Stimulated activated CD4-positive, alpha-beta T cell treated with anti-CD3 and anti-CD28 coated beads, Interleukin-2, amount 100 ng/mL, for 24 hours (primary cell): ENCODE measurements at places on chromosomes 4 and X.

- peak; percentile 79 for DNase-seq
Measured at GRCh38 chrX:153953342-153953830, 8.9 kb upstream of the RENBP start.

GRCh38 chrX:71111141-71111843 lies at the start of gene IL2RG:
TSS of gene IL2RG (minus strand) at chrX:71111577. CDS start at chrX:71111539, 38 bp downstream.
- DNase-seq: peak; percentile 76

DNA sequence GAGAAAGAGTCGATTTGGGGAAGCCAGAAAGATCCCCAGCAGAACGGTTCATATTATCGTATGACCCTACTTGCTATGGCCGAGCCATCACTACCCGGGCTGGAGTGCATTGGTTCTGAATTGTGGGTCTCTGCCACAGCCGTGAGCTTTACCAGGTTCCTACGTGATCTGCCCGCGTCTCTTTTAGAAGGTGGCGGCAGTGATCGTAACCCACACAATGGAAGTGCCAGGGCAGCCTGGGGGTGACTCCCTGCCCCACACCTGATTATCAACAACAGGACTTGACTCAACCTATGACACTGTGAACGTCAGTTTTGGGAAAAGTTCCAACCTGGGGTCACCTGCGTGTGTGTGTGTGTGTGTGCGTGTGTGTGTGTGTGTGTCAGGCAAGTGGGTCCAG lies 90.8 kb downstream of the SHOX start:
- no peak for DNase-seq

DNA sequence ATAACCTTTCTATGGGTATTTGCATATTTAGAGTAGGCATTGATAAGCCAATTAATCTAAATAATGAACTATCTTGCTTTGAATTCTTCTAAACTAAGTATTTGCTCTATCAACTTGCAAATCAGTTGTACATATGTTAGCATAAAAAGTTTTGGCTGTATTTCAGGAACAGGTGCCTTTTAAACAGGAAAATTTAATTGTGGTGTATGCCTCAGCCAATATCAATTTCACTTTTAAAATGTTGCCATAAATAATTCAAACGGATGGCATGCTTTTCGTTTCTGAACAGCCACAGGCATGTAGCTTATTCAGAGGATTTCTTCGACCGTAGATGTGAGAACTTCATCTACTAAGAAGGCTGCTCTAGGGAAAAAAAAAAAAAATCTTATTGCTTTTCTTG lies 99.9 kb downstream of the DCLK2 start:
- DNase-seq: no peak

- no peak for DNase-seq
Measured at GRCh38 chrX:2478546-2479419, 22.0 kb downstream of the DHRSX start.

GRCh38 chrX:56833626-56834025 lies 104.6 kb downstream of the NBDY start:
- no peak for DNase-seq

DNA sequence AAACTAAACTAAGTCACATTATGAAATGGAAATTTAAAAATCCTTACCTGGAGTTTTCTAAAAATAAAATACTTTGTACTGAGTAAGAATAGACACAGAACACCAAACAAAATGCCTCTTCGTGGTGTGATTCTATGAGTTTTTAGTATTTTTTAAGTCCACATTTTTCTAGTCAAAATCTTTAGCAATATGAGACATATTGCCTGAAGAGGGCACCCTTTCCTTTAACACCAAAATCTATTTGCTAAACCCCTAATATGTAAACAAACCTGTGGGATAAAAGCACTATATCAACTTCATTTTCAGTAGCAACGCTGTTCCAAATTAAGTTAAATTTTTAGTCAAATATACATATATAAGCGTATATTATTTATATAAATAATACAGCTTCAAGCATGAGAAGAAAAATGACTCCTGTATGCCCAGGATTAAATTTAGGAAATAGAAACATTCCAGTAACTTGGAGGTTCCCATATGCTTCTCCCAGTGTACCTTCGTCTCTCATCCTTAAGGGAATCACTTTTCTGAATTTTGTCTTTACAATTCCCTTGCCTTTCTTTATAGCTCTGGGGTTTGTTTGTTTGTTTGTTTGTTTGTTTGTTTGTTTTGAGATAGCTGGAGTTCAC lies 23.0 kb upstream of the PGM2 start:
- DNase-seq: no peak

GRCh38 chr4:117162976-117163375 lies 77.6 kb upstream of the TRAM1L1 start:
- DNase-seq: no peak

GRCh38 chr4:124331781-124332180 lies 380.8 kb downstream of the ANKRD50 start:
- DNase-seq: no peak

- DNase-seq: no peak
Measured at GRCh38 chr4:63583561-63583960, 825.7 kb downstream of the TECRL start.

- no peak for DNase-seq
Measured at GRCh38 chr4:87103086-87103485, 117.3 kb downstream of the KLHL8 start.

DNA sequence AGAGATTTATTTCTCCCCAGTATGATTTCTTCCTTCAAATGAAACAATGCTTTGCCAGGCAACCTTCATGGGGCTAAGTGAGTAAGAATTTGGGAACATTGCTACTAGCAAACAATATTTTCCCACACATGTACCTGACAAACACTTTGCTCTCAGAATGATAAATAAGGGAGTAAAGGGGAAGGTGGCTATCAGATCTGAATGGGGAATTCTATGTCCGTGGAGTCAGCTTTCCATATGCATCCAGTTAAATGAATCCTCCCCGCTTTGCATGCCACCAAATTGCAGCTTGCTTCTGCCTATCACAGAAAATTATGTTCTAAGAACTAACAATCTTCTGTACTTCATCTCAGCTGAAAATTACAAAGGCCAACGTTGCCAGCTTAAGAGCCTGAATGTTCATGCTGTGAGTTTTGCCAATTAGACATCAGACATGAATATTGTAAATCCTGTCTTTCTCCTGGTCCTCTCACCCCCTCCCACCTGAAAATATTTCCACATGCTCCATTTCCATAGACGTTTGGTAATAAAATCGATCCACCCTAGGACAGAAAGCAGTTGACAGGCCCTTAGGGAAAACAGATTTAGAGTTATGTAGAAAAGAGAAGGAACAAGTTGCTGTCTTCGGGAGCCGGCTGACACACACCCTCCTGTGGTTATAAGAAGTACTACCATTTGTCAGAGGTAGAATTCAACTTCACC lies 6.3 kb downstream of the MEPE start:
- DNase-seq: no peak
